ENCODE measurements at places on chromosomes 3 and 15. TPM values are rescaled to one million over a fixed set of nuclear protein-coding genes. Genes with fewer than 3 reads are reported as not detected.

GRCh38 chr3:124347418-124347817 lies 355.5 kb upstream of the ROPN1 start:
- no peak for DNase-seq
- peaks cover 9% of the 10 kb centered on the region for H3K27me3 ChIP-seq
- peaks cover 4% of the 10 kb centered on the region for H3K4me1 ChIP-seq
- no peaks in the 10 kb centered on the region for H3K36me3 ChIP-seq

DNA sequence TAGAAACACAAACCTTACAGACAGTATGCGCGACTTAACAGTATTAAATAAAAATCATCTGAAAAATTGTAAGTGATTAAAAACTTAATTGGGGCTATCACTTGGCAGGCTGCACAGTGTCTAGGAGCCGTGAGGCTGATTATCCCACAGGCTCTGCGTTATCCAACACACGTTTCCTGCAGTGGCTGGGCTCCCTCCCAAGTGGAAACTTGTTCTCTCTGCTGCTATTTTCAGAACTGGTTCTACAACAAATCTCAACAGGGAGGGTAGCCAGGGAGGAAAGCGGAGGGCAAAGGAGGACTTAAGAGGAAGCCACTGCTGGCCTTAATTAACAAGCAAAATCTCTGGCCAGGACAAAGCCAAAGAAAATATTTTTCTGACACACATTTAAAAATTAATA lies 555.2 kb downstream of the MAGI1 start:
- no peak overlapping the region for H3K27ac ChIP-seq
- H3K36me3 ChIP-seq: no peaks in the 10 kb centered on the region
- no peak overlapping the region for H3K4me3 ChIP-seq
- H3K4me1 ChIP-seq: peaks cover 15% of the 10 kb centered on the region
- no peak for DNase-seq

GRCh38 chr15:63815796-63816533 lies 17.8 kb downstream of the HERC1 start:
- DNase-seq: no peak
- H3K4me1 ChIP-seq: peaks cover 16% of the 10 kb centered on the region
- H3K27me3 ChIP-seq: no peaks in the 10 kb centered on the region
- no peak overlapping the region for H3K4me3 ChIP-seq
- H3K27ac ChIP-seq: no peak overlapping the region

GRCh38 chr3:161016417-161017313 lies 88.5 kb downstream of the B3GALNT1 start:
- H3K27ac ChIP-seq: no peak overlapping the region
- H3K4me1 ChIP-seq: no peaks in the 10 kb centered on the region
- H3K36me3 ChIP-seq: no peaks in the 10 kb centered on the region
- H3K27me3 ChIP-seq: no peaks in the 10 kb centered on the region
- DNase-seq: no peak

GRCh38 chr3:39990532-39990931 lies 181.1 kb downstream of the MYRIP start:
- H3K4me1 ChIP-seq: no peaks in the 10 kb centered on the region
- H3K27ac ChIP-seq: no peak overlapping the region
- DNase-seq: no peak
- H3K27me3 ChIP-seq: peaks cover 2% of the 10 kb centered on the region
- no peak overlapping the region for H3K4me3 ChIP-seq

DNA sequence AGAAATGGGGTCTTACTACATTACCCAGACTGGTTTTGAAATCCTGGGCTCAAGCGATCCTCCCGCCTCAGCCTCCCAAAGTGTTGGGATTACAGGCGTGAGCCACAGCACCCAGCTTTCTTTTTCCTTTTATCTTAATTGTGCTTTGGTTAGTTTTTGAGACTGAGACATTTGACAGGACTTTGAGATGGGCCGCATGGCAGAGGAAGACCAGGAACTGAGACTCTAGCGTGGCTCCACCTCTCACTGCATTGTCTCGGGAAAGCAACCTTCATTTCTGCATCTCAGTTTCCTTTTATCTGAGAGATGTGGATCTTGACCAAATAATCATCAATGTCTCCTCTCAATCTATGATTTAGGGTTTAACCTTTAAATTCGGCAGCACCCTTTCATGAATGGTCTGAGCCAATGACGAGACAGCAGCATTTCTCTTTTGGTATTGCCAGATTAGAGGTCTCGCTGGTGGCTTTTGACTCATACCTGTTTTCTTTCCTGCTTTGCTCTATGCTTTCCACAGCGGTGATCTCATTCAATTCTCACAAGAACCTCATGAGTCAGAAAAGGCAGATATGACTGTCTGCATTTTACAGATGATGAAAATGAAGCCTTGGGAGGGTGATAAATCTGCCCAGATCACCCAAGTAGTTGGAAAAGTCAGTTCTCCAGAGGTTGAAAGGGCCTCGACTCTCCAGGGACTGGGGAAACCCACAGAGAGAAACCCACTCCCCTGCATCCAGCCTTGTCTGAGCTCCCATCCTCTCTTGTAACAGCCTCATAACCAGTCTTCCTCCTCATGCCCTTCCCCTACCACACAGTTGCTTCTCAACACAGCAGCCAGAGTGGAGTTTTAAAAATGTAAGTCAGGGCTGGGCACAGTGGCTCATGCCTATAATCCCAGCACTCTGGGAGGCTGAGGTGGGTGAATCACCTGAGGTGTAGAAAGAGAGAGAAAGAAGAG lies 84.8 kb upstream of the FOXB1 start:
- DNase-seq: no peak
- no peaks in the 10 kb centered on the region for H3K4me1 ChIP-seq
- H3K27me3 ChIP-seq: peaks cover 13% of the 10 kb centered on the region
- no peak overlapping the region for H3K4me3 ChIP-seq
- H3K27ac ChIP-seq: no peak overlapping the region

Gene ATOSA
- 37.1 TPM for total RNA-seq

Gene MLF1
- 10.6 TPM for total RNA-seq
